ENCODE measurements at places on chromosomes 6 and 20.
A peak's percentile ranks its signal among the peaks of the same experiment; 100 is the strongest.

DNA sequence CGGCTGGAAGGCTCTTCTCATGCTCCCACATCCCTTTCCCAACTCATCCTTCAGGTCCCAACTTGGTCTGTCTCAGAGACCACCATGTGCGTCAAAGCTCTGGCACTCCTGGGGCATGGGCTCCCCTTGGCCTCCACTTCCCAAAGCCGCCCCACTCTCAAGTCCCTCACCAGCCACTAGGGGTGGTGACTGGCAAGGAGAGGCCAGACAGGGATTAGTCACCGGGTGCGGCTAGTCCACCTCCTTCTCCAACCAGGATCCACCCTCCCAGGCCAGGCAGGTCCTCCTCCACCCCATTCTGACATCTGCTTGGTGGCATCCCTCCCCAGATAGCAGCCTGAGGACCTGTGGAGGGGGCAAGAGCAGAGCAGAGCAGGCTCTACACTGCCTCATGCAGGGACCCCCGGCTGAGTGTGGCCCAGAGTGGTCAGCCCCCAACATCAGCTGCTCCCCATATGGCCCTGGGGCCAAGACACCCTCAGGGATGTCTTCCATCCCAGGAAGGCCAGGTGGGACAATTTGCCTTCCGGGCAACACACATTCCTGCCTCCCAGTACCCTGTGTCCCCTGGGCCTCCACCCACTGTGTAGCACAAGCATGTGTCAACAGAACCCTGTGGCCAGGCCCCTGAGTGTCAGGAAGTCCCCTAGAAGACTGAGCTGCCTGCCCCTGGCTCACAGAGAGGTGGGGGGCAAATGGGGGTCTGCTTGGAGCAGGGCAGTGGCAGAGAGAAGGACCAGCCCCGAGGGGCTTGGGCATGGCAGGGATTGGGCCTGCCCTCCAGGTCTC lies 29.2 kb downstream of the YTHDF1 start:
- DNase-seq = no peak

- DNase-seq = no peak
Observed at GRCh38 chr6:46367354-46368168, 123.7 kb downstream of the RCAN2 start.

- DNase-seq = no peak
Observed at GRCh38 chr20:50758469-50758868, 27.1 kb downstream of the PARD6B start.

GRCh38 chr6:167898673-167899311 lies 72.1 kb downstream of the AFDN start:
- no peak for DNase-seq

GRCh38 chr6:15473741-15474161 lies 189.1 kb downstream of the DTNBP1 start:
- no peak for DNase-seq

DNA sequence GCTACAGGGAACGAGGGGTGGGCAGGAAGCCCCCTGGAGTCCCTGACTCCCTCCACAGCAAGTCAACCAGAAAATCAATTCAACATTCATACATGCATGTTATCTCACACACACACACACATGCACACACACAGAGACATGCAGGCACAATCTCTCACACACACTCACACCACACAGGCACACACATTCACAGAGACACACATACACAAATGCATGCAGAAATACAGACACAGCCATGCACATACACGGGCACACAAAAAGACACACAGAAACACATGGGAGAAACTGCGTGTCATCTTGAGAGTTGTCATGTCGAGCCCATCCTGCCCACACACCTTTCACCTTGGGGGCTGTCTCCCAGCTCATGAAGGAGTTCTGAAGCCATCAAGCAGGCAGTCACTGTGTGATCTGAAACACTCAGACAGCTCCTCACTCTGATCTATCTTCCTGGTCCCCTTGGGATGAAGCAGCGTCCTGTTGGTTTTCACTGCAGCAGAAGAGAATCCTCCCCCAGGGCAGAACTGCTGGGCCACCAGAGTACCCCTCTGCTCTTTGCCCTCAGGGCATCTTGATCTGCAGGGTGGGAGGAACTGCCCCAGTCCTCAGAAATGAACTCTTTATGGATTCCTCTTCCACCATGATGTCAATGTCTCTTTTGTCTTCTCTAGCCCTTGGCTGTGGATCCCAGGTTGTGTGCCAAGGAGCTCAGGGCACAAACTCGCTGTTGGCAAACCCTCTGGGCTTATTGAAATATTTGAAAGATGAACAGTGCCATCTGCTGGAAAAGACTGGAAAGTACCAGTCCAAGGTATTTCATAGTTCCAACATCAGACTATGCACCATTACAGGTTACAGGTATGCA lies 8.8 kb downstream of the RAET1L start:
- peak; percentile 29 for DNase-seq

GRCh38 chr6:104014163-104014959 lies 845.4 kb downstream of the HACE1 start:
- no peak for DNase-seq

DNA sequence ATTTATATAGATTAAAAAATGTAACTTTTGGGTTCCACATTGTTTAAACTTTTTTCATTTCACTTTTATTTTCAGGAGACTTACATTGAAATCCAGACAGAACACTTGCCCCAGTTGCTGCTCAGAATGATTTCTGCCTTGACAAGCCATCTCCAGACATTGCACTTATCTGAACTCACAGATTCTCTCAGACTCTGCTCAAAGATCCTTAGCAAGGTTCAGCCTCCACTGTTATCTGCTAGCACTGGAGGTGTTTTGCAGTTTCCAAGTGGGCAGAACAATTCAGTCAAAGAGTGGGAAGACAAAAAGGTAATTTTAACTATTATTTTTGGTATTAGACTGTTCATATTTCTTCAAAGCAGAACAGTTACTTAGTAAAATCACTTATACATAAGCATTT lies 58.0 kb downstream of the DOP1A start:
- DNase-seq = no peak

- DNase-seq = no peak
Observed at GRCh38 chr6:85348643-85349042, 101.2 kb upstream of the NT5E start.

DNA sequence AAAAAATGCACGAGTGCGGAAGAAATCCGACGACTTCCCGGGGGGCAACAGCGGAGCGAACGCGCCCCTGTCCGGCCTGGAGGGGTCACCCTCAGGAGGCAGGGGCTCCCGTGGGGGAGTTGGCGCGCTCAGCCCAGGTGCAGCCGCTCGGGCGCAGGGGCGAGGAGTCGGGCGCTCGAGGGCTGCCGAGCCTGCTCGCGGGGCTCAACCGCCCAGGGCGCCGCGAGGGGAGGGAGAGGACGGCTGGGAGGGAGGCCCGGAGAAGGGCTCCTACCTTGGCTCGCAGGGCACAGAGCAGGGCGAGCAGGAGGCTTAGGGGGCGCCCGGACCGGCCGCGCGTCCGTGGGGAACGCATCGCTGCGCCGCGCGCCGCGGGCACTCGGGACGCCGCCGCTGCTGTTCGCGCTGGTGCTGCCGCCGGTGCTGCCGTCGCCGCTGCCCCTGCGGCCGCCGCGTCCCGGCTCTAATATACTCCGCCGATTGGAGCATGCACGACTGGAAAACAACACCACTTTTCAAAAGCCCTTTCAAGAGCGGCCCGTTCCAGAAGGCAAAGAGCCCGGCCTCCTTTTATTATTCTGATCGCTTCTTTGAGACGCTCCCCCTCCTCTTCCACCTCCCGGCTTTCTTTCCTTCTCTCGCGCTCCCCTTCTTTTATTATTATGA lies 490 bp downstream of the JAG1 start:
- DNase-seq = no peak

GRCh38 chr20:31675828-31676608 lies 38.3 kb downstream of the COX4I2 start:
- DNase-seq = no peak

GRCh38 chr20:59830665-59831023 lies 102.8 kb downstream of the SYCP2 start:
- no peak for DNase-seq

GRCh38 chr6:38170666-38171355 lies 351.3 kb downstream of the ZFAND3 start:
- no peak for DNase-seq

GRCh38 chr20:38092260-38092857 lies 58.8 kb downstream of the RPRD1B start:
- no peak for DNase-seq

DNA sequence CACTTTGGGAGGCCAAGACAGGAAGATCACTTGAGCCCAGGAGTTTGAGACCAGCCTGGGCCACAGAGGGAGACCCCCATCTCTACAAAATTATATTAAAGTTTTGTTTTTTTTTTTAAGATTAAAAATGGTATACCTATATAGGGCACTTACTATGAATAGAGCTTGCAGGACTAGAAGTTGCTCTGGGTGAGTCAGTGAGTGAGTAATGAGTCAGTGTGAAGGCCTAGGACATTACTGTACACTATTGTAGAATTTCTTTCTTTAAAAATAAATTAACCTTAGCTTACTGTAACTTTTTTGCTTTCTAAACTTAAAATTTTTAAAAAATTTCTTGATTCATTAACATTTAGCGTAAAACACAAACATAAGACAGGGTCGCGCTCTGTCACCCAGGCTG lies 29.7 kb downstream of the STK35 start:
- no peak for DNase-seq

GRCh38 chr20:25033924-25034300 lies 24.0 kb downstream of the ACSS1 start:
- no peak for DNase-seq

Data from fibroblast of skin of left quadriceps (primary cell).